SJSA1 (cell line): ENCODE measurements at places on chromosomes 5 and 9.

DNA sequence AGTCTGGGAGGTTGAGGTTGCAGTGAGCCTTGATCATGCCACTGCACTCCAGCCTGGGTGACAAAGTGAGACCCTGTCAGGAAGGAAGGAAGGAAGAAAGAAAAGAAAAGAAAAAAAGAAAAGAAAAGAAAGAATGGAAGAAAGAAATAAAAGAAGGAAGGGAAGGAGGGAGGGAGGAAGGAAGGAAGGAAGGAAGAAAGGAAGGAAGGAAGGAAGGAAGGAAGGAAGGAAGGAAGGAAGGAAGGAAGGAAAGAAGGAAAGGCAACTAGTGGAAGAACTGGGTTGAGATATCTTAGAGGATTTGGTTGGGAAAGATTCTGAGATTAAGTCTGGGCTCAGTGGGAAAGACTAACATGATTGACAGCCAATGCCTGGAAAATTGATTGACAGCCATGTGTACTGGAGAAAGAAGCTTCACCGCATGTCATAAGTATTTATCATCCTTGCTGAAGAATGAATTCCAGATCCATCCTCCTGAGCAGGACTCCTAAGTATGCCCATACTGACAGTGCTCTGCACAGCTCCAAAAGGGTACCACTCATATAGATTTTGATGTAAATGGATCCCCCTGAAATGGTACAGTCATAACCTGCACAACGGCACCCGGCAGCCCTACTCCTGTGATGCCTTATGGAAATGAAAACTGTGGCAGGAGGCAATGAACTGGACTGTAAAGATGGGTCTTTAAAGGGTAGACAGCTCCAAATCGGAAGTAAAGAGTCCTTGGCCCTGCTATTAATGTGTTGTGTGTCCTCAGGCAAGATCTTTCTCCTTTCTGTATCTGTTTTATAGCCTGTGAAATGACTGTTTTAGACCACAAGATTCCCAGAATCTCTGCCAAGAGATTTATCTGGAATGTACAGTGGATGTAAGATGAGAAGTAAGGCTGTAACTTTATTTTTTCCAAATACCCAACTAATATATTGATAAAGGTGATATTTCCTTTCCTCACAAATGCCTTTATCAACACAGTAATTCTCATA lies 16.9 kb upstream of the ADRA1B start:
- H3K4me1 ChIP-seq, result peaks cover 43% of the 10 kb centered on the region
- no peak for DNase-seq
- H3K4me3 ChIP-seq, result no peak overlapping the region

GRCh38 chr5:75993643-75994520 lies 89.3 kb upstream of the SV2C start:
- DNase-seq, result no peak
- H3K36me3 ChIP-seq, result no peaks in the 10 kb centered on the region
- H3K27me3 ChIP-seq, result no peaks in the 10 kb centered on the region

DNA sequence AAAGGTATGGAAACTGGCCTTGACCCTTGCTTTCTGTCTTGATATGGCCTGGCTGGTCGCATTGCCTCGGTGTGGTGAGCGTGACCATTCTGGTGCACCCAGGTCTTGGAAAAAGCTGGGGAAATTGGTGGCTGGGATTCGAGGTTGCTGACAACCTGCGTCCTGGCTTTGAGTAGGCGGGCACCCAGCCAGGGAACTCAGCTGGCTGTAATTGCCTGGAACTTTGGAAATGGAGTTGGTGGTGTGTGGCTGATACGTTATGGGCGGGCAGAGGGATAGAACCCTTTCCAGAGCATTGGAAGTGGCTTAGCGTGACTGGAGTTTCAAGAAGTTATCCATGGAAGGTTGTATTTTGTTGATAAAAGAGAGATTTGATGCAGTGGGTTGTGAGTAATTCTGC lies 35.2 kb downstream of the KCNMB1 start:
- DNase-seq, result no peak
- no peak overlapping the region for H3K27ac ChIP-seq
- H3K4me3 ChIP-seq, result no peak overlapping the region

- no peak overlapping the region for H3K27ac ChIP-seq
- H3K36me3 ChIP-seq, result no peaks in the 10 kb centered on the region
- H3K4me3 ChIP-seq, result no peak overlapping the region
- H3K27me3 ChIP-seq, result no peaks in the 10 kb centered on the region
- no peak for DNase-seq
Measured at GRCh38 chr5:106675687-106676086, 995.0 kb downstream of the EFNA5 start.

DNA sequence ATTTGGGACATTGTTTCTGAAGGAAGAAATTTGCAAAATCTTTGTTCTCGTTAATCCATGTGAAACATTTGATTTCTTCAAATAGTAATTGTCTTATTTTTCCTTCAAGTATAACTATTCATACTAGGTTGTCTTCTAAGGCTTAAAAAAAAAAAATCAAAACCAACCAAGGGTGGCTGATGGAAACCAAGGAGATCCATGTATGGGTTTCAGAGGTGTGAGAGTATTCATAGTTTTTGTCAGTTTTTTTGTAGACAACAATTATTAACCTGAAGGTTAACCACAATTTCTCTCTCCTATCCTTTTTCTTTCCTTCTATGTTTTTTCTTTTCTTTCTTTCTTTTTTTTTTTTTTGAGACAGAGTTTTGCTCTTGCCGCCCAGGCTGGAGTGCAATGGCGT lies 35.4 kb downstream of the KDM4C start:
- no peaks in the 10 kb centered on the region for H3K36me3 ChIP-seq
- H3K4me1 ChIP-seq, result peaks cover 4% of the 10 kb centered on the region
- H3K27ac ChIP-seq, result no peak overlapping the region
- H3K4me3 ChIP-seq, result no peak overlapping the region

- H3K4me1 ChIP-seq, result no peaks in the 10 kb centered on the region; the same call in 1 of the 2 replicates
- no peak overlapping the region for H3K4me3 ChIP-seq
- no peak overlapping the region for H3K27ac ChIP-seq
- H3K27me3 ChIP-seq, result no peaks in the 10 kb centered on the region
- DNase-seq, result no peak
Measured at GRCh38 chr5:36310138-36310537, 8.4 kb upstream of the RANBP3L start.
